Upper lobe of right lung (tissue), 1 donor: ENCODE measurements at places on chromosomes 4 and X.

DNA sequence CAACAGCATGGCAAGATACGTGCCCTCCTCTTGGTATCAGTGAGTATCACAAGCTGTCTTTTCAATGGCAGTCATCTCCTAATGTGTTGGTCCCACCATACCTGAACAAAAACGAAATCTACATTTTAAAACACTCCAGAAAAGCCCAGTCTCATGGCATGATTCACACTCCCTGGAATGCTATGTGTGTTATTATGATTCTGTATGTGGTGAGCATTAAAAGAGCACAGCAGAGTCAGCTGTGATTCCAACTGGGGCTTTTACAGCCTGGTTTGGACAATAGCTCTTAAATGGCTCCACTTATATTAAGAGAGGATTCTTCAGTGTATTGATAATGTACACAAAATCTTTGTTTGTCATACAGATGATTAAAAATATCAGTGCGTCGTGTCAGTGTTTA is 274.1 kb upstream of the GK2 start:
- no peak for DNase-seq
- H3K4me1 ChIP-seq, result no peaks in the 10 kb centered on the region
- H3K4me3 ChIP-seq, result no peak overlapping the region
- no peaks in the 10 kb centered on the region for H3K27me3 ChIP-seq
- H3K36me3 ChIP-seq, result no peaks in the 10 kb centered on the region
- no peak overlapping the region for H3K27ac ChIP-seq

DNA sequence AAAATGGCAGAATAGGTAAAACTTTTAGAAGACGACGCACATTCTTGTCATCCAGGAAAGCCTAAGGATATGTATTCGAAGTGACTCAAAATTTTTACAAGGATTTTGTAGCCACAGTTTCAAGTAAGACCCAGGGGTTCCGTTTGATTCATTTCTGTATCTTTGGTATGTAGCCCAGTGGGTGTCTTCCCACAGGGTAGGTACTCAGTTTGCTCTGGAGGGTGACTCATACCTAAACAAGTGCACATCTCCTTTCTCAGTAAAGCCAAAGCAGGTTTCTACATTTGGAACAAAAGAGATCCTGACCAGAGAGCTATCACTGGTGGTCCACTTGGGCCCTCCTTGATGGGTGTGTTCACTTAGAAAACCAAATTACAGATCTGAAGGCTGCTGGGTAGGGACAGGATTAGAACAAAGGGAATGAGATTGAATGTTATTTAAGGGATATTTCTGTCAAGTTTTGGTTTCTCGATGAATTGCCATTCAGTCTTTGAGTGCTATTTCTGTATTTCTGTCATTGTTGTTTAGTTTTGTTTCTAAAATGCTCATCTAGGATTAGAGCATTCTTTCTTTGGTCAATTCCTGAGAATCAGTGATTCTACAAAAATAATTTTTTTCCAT is 56.1 kb downstream of the PLS3 start:
- H3K27me3 ChIP-seq, result no peaks in the 10 kb centered on the region
- H3K4me1 ChIP-seq, result peaks cover 3% of the 10 kb centered on the region
- no peak overlapping the region for H3K4me3 ChIP-seq
- no peaks in the 10 kb centered on the region for H3K36me3 ChIP-seq
- DNase-seq, result no peak

GRCh38 chrX:153769158-153769864 is 5.3 kb downstream of the PLXNB3 start:
- no peak overlapping the region for H3K27ac ChIP-seq
- no peak for DNase-seq
- no peaks in the 10 kb centered on the region for H3K36me3 ChIP-seq
- H3K4me3 ChIP-seq, result no peak overlapping the region

GRCh38 chr4:106497271-106497670 is 128.7 kb upstream of the GIMD1 start:
- H3K27me3 ChIP-seq, result peaks cover 21% of the 10 kb centered on the region
- no peak overlapping the region for H3K4me3 ChIP-seq
- H3K36me3 ChIP-seq, result no peaks in the 10 kb centered on the region
- H3K27ac ChIP-seq, result no peak overlapping the region
- H3K4me1 ChIP-seq, result no peaks in the 10 kb centered on the region

DNA sequence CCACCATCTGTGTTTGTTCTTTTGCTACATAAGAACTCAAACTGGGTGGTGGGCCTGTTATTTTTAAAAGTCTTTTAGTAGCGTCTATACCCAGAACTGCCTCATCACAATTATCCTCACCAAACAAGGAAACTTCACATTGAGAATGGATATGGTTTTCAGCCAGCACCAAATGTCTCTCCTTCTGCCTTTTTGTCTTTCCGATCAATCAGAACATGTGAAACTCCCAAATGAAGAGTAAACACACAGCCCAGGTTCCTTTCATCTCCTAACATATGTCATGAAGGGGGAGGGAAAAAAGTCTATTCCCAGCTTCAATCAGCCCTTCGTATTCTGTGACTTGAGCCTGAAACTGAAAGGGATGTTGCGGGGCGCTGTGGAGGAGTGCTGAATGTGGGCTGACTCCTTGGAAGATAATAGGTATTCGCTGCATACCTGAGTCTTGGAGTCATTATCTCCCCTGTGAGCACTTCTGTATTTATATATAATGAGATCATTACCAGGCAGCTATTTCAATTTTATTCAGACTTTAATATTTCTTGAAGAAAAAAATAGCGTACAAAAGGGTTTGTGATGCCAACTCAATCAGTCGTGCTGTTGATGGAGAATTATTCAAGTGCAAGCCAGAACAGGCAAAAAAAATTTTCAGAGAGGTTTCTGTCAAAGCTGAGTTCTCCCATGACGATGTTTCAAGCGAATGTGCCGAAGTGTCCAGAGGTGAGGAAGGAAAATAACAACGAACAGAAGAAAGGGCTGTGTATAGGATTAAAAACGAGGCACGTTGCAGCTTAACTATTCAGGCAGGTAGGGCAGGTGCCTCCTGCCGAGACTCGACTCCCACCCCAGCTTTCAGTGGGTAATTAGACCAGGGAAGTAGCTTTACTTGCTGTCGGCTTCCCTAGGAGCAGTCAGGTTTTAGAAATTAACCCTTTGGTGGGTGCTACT is 163.9 kb upstream of the NOCT start:
- no peak overlapping the region for H3K27ac ChIP-seq
- H3K4me3 ChIP-seq, result no peak overlapping the region
- H3K36me3 ChIP-seq, result no peaks in the 10 kb centered on the region
- no peak for DNase-seq
- no peaks in the 10 kb centered on the region for H3K4me1 ChIP-seq
